Right lung (tissue), 10 donors: ENCODE measurements at places on chromosomes 2 and 18. TPM values are rescaled to one million over a fixed set of nuclear protein-coding genes. Genes with fewer than 3 reads are reported as not detected.

The NR4A2 gene
- polyA plus RNA-seq, result 3.8 TPM

The GRHL1 gene
- 6.9 TPM for polyA plus RNA-seq

The PID1 gene
- 22.5 TPM for polyA plus RNA-seq

The CNDP1 gene
- 0.47 TPM for polyA plus RNA-seq

The MFF gene
- polyA plus RNA-seq, result 88.2 TPM

The DCDC2C gene
- polyA plus RNA-seq, result not detected

The KANSL1L gene
- 50.6 TPM for polyA plus RNA-seq

The NT5DC4 gene
- not detected for polyA plus RNA-seq

The REG3A gene
- polyA plus RNA-seq, result not detected

The SLC39A6 gene
- polyA plus RNA-seq, result 62.2 TPM

The TRABD2A gene
- polyA plus RNA-seq, result 14.0 TPM

The TUBB8B gene
- 0.96 TPM for polyA plus RNA-seq

The ASPRV1 gene
- 3.1 TPM for polyA plus RNA-seq

The ONECUT2 gene
- 0.08 TPM for polyA plus RNA-seq

The ARHGEF33 gene
- 1.9 TPM for polyA plus RNA-seq

The POTEI gene
- 0.23 TPM for polyA plus RNA-seq

The STARD6 gene
- 0.15 TPM for polyA plus RNA-seq

The STPG4 gene
- polyA plus RNA-seq, result 0.73 TPM

The TPO gene
- polyA plus RNA-seq, result 0.12 TPM

The MAP2 gene
- polyA plus RNA-seq, result 10.4 TPM

The LAMA3 gene
- 128 TPM for polyA plus RNA-seq

The SH3RF3 gene
- polyA plus RNA-seq, result 8.9 TPM

The WDFY1 gene
- 69.4 TPM for polyA plus RNA-seq

The EGR4 gene
- not detected for polyA plus RNA-seq

The LINC00305 gene
- 0.46 TPM for polyA plus RNA-seq

The WDR35 gene
- polyA plus RNA-seq, result 42.1 TPM

The BOLL gene
- polyA plus RNA-seq, result not detected

The METAP1D gene
- polyA plus RNA-seq, result 16.6 TPM

The IL1F10 gene
- not detected for polyA plus RNA-seq
